ENCODE measurements at places on chromosomes 5 and 9. TPM values are rescaled to one million over a fixed set of nuclear protein-coding genes. Genes with fewer than 3 reads are reported as not detected.

- no peak overlapping the region for H3K27ac ChIP-seq
- no peak for DNase-seq
- no peaks in the 10 kb centered on the region for H3K36me3 ChIP-seq
- no peak overlapping the region for H3K4me3 ChIP-seq
- no peaks in the 10 kb centered on the region for H3K4me1 ChIP-seq
Measured at GRCh38 chr5:124297826-124298225, 448.6 kb downstream of the ZNF608 start.

GRCh38 chr5:33936381-33937016 lies at the start of gene RXFP3:
Gene RXFP3, plus strand, starts transcription at chr5:33936386. Its CDS starts 355 bp downstream, at chr5:33936741.
- H3K4me3 ChIP-seq, result no peak within 1 kb of the TSS
- H3K27me3 ChIP-seq, result peaks cover 40% of the 10 kb centered on the region
- H3K36me3 ChIP-seq, result no peaks in the 10 kb centered on the region
- no peak within 1 kb of the TSS for H3K27ac ChIP-seq

DNA sequence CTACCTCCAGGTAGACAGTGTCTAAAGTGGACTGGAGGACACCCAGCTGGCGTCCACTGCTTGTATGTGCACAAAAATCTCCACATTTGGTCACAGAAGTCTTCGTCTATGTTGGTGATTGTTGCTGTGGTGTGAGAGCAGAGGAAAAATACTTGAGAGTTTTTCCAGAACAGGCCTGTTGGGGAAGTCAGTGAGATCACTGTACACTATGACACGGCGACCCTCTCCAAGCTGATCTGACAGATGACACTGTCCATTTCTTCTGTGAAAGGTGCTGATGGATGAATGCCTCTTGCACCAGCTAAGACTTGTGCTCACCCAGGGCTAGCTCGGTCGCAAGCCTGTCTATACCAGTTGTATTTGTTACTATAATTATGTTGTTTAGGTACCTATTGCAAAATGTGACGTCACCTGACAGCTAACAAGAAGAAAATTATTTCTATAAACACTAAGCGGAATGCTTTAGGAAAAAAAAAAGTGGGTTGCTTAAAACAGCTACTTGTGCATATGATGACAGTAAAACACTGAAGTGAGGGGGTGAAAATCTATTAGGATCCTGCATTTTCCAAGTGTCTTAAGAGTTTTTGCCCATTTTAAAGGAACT lies 142.3 kb downstream of the ROR2 start:
- no peak overlapping the region for H3K4me3 ChIP-seq
- DNase-seq, result no peak
- no peaks in the 10 kb centered on the region for H3K4me1 ChIP-seq
- H3K27ac ChIP-seq, result no peak overlapping the region

The PCDHB12 gene
- total RNA-seq, result 0.18 TPM
